NCI-H1105 treated with DMSO at 0.1 percent for 48 hours (cell line): ENCODE measurements at places on chromosomes 11 and 22.
A peak's percentile ranks its signal among the peaks of the same experiment; 100 is the strongest.

DNA sequence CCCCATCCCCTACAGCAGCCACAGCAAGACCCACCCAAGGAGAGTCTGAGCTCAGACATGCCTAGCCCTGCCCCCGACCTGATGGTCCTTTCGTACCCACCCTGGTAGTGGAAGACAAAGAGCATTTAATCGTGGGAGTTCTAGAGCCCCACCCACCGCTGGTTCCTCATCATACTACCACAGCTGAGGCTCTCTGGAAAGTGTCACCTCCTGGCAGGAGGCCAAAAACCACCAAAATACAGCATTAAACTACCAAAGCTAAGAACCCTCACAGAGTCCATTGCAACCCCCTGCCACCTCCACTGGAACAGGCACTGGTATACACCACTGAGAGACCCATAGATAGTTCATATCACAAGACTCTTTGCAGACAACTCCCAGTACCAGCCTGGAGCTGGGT is 311.1 kb downstream of the TENM4 start:
- DNase-seq: no peak

- no peak for DNase-seq
Observed at GRCh38 chr11:57885298-57886050, 123.9 kb downstream of the CTNND1 start.

- DNase-seq: peak; percentile 48
Observed at GRCh38 chr22:46769191-46769675, 6.8 kb downstream of the TBC1D22A start.

DNA sequence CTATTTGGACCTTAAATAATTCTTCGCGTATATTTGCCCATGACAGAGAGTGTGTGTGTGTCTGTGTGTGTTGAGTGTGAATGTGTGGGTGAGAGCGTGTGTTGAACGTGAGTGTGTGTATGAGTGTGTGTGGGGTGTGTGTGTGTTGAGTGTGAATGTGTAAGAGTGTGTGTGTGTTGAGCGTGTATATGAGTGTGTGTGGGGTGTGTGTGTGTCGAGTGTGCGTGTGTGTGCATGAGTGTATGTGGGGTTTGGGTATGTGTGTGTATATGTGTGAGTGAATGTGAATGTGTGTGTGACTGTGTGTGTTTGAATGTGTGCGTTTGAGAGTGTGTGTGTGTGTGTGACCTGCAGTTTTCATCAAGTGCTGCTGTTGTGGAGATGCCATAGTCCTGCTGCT is 26.8 kb downstream of the GAL start:
- DNase-seq: no peak

DNA sequence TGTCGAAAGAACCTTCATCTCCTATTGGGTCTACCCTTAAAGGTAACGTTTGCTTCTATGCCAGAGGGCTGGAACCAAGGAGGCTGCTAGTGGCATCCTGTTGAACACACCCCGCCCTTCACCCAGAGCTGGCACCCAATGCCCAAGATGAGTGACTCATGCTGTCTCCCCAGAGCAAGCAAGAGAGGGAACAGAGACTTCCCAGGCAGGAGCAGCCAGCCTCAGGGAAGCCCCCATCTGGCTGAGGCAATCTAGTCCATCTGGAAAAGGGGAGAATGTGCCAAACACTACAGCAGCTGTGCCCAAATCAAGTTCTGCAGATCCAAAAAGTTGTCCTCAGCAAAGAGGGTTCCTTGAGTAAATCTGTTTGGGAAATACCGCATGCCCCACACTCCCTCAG is 91.9 kb upstream of the TP53I11 start:
- no peak for DNase-seq

GRCh38 chr11:34318111-34319037 is 39.4 kb downstream of the ABTB2 start:
- DNase-seq: no peak

- DNase-seq: no peak
Observed at GRCh38 chr11:20303391-20303965, 60.0 kb upstream of the HTATIP2 start.

GRCh38 chr11:2807025-2807681 is 78.4 kb downstream of the CDKN1C start:
- no peak for DNase-seq

DNA sequence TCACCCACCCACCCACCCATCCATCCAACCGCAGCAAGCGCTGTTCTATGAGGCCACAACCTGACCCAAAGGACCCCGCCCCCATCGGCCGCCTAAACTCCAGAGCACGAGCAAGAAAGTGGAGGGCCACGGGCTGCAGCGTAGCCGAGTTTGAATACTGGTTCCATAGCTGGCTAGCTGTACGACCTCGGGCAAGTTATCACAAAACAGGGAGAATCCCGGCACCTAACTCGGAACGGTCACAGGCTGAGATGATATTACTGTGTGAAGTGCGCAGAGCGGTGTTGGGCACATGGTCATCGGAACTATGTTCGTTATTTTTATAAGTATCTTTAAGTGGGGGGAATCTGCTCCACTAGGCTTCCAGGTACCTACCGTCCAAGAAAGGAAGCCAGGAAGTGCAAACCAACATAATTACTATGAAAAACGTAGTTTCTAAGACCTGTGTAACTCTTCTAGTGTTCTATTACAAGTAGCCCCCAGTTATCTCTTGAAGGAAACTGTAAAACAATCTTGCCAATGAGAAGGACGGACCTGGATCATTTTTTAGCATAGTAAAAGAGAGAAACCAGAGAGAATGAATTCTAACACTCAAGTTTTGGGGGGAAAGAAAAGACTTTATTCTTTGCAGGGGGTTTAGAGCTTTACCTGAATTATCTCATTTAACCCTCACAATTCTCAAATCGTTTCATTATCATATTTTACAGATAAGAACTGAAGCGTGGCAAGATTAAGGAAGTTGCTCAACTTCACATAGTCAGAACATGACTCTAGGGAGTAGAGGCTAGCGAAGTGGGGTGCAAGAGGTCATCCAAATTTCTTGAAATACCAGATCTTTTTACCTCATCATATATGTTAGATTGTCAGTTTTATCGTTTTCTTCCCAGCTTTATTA is 663 bp upstream of the BUD13 start:
- DNase-seq: no peak

- DNase-seq: no peak
Observed at GRCh38 chr22:41264408-41264941, 21.5 kb downstream of the RANGAP1 start.

DNA sequence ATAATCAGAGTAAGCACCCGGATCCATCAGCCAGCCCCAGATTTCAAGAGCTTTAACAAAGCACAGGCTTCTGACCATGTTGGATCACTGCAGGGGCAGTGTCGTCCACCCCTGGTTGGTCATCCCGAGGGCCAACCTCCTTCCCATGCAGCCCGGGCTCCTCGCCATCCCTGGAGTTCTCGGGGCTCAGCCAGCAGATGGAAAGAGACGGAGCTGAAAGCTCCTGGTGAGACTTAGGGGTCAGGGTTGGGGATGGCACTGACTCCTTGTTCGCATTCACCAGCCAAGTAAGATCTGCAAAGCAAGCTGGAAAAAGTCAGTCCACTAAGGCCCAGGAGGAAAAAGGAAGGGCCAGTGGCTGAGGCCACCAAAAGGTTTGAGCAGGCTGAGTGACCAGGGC is 888.9 kb downstream of the BRD1 start:
- no peak for DNase-seq
